ENCODE measurements at places on chromosomes 16 and 17.

- no peak for DNase-seq
Measured at GRCh38 chr16:55386534-55387296, 62.7 kb downstream of the IRX6 start.

- DNase-seq, result no peak
Measured at GRCh38 chr16:58413359-58413758, 21.1 kb downstream of the GINS3 start.

- no peak for DNase-seq
Measured at GRCh38 chr16:85716680-85717038, 27.9 kb upstream of the GINS2 start.

GRCh38 chr16:80631581-80631980, 90.8 kb downstream of the DYNLRB2 start:
- DNase-seq, result no peak

GRCh38 chr16:68251832-68252231, 6.7 kb downstream of the PLA2G15 start:
- DNase-seq, result no peak

DNA sequence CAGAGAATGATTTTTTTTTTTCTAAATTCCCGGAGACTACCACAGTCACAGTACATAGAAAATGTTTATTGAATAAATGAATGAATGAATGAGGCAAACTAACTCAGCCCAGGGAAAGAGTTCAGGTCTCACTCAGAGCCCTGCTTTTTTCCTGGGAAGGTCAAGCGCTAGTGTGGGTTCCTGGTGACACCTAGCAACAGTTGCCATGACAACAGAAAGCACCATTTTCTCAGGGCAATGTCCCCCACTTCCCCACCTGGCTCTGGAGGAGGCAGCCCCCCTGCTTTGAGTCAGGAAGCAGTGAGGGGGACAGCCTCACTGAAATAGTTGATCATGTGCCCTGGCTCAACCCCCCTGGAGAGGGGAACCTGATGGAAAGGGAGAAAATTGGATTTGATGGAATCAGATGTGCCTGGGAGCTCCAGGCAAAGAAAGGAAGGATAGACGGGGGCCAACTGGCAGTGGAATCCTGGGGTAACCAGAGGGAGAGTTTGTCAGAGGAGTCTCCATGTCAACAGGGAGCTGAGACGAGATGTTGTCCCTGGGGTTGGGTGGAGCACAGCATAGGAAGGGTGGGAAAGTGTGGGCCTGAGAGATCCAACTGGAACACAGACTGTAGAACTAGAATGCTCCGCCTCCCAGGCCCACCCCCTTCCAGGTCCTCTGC, 242.2 kb upstream of the CCL2 start:
- DNase-seq, result no peak
